ENCODE measurements at places on chromosomes 12 and 14.
A peak's percentile ranks its signal among the peaks of the same experiment; 100 is the strongest.

DNA sequence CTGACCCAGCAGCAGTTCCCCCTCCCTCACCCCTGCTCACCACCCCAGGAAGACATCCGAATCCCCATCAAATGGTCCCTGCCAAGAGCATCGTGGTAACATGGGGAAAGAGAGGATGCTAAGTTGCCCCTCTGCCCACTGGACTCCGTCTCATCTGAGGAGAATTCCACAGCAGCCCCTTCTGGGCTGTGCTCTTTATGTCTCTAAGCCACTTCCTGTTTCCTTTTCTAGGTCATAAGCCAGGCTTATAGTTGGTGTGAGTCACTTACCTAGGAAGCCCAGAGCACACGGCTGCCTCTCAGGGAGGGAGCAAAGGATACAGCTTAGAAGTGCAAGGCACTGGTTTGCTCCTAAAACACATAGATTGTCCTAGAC lies 76.0 kb downstream of the VCPKMT start:
- DNase-seq, result peak; percentile 23

GRCh38 chr12:47781479-47782371 lies 8.7 kb downstream of the SLC48A1 start:
- DNase-seq, result peak; percentile 55

DNA sequence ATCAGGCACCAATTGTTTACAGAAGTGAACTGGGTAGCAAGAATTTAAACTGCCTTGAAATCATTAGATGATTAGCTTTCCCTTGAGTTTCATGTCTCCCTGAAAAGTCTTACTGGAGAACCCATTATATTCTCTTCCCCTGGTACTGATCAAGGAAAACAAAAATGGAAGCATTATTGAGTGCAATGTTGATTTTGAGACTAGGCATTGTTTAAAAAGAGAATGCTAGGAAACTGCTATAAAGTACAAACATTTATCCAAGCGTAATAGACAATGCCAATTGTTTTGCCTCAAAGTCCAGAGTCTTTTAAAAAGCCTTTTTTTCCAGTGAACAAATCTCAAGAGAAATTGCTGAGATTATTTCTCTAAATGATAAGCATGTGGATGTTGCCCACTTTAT lies 197.0 kb downstream of the CCER1 start:
- DNase-seq, result no peak

- DNase-seq, result peak; percentile 97
These were observed 2.2 kb downstream of the BAZ1A start for GRCh38 chr14:34872822-34873588.

- peak; percentile 65 for DNase-seq
These were observed 37.8 kb downstream of the PHETA1 start for GRCh38 chr12:111330800-111331752.

GRCh38 chr12:46390881-46391280 lies 18.3 kb upstream of the SLC38A2 start:
- DNase-seq, result no peak

- DNase-seq, result no peak
These were observed 10.5 kb downstream of the MMP14 start for GRCh38 chr14:22846811-22847307.

DNA sequence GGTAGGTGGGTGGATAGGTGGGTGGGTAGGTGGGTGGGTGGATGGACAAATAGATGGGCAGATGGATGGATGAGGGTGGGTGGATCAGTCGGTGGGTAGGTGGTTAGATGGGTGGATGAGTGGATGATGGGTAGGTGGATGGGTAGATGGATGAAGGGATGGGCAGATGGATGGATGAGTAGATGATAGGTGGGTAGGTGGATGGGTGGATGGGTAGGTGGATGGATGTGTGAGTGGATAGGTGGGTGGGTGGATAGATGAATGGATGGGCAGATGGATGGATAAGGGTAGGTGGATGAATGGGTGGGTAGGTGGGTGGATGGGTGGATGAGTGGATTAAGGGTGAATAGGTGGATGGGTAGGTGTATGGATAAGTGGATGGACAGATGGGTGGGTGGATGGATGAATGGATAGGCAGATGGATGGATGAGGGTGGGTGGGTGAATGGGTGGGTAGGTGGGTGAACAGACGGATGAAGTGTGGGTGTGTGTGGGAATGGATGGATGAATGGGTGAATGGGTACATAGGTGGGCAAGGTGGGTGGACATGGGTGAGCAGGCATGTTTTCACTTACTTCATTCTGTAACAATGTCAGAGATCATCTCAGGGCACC lies 3.3 kb upstream of the INF2 start:
- no peak for DNase-seq

DNA sequence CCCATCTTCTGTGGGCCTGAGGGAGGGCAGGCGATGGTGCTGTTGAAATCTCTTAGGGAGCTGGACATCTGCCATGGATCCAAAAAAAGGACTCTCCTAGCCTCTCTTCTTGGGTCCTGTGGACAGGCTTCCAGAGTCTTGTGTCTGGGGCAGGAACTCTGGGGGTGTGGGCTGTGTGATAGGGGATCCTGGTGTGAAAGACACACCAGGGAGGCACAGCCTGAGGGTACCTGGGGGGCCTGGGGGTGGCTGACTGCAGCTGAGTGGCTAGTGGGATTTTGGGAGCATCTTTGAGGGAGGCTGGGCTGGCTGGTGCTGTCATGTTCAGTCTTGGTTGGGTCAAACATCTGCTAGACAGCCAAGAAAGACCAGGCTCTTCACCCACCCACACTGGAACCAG lies 1.8 kb upstream of the KRT83 start:
- no peak for DNase-seq

DNA sequence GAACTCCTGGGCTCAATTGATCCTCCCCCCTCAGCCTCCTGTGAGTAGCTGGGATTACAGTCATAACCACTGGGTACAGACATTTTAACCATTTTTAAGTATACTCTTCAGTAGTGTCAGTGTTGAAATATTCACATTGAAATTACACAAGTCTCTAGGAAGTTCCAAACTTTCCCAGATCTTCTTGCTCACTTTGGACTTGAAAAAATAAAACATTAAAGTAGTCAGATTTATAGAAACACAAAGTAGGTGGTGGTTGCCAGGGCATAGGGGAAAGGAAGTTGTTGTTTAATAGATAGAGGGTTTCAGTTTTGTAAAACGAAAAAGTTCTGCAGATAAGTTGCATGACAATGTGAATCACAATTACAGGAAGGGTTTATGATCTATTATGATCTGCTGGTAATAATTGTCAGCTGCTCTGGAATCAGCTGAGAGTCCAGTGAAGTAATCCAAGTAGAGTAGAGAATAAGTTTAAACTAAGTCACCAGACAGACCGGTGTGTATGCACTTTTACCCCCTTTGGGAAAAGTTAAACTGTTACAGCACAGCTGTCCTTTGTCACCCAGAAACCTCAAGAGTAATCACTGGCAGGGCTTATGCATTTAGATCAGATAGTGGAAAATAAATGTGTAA lies 27.4 kb downstream of the PCNX1 start:
- no peak for DNase-seq

DNA sequence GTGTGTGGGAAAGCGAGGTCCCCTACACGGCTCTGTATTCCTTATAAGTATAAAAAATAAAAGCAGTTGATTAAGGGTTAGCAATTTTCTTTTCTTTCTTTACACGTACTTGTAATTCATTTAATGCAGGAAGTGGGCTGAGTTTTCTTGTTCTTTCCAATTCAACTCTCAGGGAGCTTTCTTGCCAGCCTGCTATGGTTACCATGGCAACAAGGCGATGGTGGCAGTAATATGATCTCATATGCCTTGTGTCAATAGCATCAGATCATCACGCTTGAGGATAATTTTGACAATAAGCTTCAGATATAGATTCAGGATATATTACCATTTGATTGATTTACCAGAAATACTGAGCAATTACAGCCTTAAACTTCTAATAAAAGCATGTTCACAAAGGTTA lies 466.5 kb downstream of the APAF1 start:
- no peak for DNase-seq

GRCh38 chr12:58395470-58395869 lies 454.1 kb downstream of the ATP23 start:
- DNase-seq, result no peak

GRCh38 chr14:74911221-74911620 lies 11.8 kb downstream of the RPS6KL1 start:
- DNase-seq, result no peak

DNA sequence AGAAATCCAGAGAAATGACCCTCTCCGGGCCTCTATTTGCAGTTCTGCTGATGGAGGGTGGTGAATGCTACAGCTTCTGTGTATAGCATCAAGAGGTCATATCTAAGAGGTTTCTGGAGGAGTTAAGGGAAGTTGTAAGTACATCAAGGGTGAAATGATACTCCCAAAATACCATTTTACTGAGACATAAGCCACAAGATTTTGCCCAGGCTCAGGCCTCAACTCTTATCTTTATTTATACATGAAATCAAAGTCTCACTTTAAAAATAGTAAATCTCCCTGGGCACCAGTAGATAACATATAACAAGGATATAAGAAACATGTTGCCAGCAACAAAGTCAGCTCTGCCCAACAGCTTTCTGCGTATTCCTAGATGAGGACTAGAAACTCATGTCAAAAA lies 40.4 kb downstream of the NIN start:
- DNase-seq, result no peak

DNA sequence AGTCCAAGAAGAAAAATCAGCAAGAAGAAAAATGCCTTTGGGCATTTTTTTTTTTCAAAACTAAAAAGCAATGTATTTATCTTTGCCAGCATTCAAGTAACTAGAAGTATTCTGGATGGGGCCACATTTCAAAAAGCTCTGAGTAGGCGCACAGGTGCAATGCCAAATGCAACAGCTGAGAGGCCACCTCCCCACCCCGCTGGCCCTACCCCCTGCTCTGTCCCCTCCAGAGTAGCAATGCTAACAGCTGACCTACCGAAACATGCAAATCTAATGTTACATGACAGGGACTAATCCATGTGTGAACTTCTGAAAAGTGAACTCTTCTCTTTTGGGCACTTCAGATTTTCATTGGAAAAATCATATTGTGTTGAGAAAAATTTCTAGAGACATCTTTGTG lies 153.7 kb upstream of the SLC38A2 start:
- no peak for DNase-seq

DNA sequence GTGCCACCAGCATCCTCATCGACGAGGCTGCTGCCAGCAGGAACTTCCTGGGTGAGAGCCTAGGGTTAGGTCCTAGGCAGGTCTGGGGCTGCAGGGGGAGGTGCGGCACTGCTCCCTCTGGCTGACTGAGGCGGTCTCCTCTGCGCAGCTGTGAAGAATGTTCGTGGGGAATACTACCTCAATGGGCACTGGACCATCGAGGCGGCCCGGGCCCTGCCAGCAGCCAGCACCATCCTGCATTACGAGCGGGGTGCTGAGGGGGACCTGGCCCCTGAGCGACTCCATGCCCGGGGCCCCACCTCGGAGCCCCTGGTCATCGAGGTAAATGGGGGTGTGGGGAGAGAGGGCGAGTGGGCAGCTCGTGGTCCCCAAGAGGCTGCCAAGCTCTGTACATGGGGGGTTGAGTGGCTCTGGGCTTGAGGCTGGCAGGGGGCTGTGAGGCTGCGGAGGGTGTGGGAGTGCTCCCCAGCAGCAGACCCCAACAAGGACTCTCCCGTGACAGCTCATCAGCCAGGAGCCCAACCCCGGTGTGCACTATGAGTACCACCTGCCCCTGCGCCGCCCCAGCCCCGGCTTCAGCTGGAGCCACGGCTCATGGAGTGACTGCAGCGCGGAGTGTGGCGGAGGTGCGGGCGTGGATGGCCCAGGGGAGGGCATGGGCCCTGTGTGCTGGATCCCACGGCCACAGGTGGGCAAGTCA lies 14.4 kb downstream of the PAPLN start:
- no peak for DNase-seq

DNA sequence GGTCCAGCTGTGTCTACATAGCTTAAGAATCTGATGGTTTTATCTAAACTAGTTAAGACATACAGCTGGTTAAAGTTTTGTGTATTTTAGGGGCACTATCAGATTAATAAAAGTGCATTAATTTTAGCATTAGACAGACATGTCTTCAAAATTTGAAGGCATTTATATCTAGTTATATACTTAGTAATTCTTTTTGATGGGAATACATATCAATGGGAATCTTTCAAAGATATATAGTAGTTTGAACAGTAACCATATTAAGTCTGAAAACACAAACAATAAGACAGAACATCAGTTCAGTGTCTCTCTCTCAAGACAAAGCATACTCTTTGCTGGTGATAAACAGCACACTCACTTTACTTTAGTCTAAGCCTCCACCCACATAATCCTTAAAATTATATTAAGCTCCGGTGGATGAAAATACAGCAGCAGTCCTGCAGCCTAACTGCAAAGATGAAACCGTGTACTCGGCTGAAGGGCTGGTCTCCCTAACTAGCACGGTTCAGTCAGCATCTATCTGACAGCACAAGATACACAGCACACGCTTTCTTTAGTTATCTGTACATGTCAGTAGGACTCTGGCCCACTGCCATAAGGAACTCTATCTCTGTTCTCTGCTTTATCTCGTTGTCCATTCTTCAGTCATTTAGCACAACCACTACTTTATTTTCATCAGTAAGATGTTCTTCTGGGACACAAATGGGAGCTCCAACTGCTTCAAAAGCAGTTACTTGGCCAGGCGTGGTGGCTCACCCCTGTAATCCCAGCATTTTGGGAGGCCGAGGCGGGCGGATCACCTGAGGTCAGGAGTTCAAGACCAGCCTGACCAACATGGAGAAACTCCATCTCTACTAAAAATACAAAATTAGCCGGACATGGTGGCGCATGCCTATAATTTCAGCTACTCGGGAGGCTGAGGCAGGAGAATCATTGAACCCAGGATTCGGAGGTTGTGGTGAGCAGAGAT lies 80.5 kb downstream of the MED13L start:
- DNase-seq, result peak; percentile 100

DNA sequence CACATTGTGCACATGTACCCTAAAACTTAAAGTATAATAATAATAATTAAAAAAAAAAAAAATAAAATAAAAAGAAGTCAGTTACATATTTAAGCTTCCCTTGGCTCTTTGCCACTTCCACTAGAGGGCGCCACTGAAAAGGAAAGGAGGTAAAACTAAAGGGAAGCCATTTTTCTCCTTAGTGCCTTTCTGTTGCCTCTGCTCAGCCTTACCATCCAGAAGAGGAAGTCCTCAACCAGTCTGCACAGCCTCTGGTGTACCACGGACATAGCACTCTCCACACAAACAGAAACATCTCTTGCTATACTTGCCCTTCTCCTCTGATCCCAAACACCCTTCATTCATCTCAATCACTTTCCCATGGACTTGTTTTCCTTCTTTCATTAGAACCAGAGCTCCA lies 169.0 kb upstream of the EEA1 start:
- DNase-seq, result peak; percentile 88

DNA sequence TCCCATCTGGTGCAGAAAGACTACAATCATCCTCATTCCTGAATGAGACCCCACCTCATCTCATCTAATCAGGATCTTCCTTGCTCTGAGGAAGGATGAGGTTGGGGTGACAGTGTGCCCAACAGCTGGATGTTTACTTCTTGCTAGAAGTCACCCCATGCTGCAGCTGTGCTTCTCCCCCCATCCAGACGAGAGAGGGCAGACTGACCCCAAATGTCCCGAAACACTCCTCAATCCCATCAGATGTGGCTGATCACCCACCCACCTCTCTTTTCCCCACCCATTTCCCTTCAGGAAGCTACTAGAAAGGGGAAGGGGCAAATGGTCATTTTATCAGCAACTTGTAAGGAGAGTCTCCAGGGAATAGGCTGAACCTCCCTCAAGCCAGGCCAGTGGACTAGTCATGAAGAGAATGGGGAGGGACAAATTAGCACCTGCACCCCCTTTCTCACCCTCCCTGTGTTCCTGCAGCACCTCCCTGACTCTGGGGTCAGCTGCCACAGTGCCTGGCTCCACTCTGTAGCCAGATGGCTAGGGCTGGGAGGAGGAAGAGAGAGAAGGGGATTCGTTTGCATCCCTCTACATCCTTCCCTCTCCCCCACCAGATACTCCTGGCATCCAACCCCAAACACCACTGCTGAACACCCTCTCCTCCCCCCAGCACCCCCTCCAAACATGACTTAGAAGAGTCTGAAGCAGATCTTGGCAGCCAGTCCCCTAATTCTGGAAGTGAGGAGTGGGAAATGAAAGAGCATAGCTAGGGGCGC lies 2.8 kb upstream of the BAZ2A start:
- DNase-seq, result no peak

Data from hematopoietic multipotent progenitor cell treated with erythropoietin and hydrocortisone succinate and interleukin-3 and kit ligand, for 8 days (in vitro differentiated cells).